ENCODE measurements at places on chromosomes 16 and 17.

- no peak for DNase-seq
Observed at GRCh38 chr16:65689726-65690125, 567.9 kb upstream of the CDH11 start.

GRCh38 chr17:76679239-76679638, 31.5 kb downstream of the MXRA7 start:
- DNase-seq = no peak

- no peak for DNase-seq
Observed at GRCh38 chr16:50769-51591, 2.4 kb downstream of the POLR3K start.

- no peak for DNase-seq
Observed at GRCh38 chr16:4433914-4434787, 8.5 kb downstream of the DNAJA3 start.

DNA sequence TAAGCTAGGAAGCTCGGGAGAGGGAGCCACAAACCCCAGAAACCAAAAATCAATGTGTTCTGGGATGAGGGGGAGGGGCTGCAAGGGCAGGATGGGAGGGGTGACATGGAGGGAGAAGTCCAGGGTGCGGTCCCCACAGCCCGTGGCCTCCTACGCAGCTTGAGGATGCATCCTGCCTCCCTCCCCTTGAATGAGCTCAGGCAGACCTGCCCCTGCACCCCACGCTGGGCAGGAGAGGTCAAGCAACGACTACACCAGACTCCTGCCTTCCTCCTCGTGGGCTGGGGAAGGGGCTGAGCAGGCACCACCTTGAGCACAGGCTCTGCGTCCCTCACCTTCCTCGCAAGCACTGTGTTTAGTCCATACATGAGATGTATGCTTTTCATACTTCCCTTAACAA, 3.9 kb downstream of the ANKRD13B start:
- DNase-seq = no peak

- DNase-seq = no peak
Observed at GRCh38 chr17:77476931-77477805, 336.4 kb downstream of the SEC14L1 start.

DNA sequence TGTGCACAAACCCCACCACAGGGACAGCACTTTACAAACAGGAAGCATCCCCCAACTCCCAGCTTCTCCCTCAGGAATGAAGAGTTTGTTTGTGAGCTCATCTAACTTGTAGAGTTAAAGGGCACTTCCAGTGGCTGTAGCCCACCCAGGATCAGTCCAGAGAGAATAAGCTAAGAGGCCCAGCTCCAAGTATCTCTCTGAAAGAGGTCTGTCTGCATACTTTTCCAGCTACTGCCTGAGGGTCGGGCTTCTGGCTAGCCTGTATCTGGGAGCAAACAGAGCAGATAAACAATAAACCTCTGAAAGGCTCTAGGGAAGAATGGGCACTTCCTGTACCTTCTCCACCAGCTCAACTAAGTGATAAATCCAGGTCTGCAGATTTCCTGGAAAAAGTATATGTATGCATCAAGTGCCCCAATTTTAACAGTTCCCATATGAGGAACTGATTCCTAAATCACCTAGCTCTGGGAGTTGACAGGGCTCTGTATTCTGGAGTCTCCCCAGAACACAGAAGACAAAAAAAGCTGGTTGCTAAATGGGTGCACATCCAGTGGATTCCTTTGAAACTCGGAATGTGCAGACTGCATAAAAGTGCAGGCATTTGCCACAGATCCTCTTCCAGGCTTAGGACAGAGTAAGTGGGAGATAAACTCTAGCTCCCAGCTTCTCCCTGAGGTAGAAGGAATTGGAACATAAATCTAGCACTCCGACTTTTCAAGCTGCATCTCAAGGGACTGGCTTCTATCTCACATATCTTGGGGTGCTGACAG, 37.1 kb upstream of the MYLK3 start:
- DNase-seq = no peak

GRCh38 chr16:86881861-86882273, 303.5 kb downstream of the FOXL1 start:
- no peak for DNase-seq

DNA sequence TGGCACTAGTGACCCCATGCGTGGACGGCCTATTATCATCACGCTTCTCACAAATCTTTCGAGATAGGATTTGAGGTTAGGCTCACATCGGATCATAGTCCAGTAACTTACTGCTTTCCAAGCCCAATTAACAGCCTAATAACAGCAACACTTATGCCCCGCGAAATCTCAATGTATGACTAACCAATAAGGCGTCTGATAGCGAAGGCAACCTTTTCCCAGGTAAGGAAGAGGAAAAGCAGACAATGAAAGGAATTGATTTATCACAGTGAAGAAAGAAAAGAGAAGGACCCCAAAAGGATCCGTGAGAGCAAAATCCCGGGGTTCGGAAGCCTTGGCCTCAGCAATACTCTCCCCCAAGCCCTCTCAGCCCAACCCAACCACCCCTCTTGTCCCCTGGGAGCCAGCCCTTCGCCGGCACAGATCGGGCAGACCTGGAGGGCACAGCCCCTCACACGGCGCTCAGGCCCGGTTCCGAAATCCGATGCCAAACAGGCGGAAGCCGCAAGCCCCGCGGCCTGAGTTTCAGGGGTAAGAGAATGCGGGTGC, 534 bp downstream of the GPATCH8 start:
- DNase-seq = no peak

- no peak for DNase-seq
Observed at GRCh38 chr16:88454523-88454947, 1.5 kb downstream of the ZFPM1 start.

- DNase-seq = no peak
Observed at GRCh38 chr16:56916571-56917403, 15.2 kb upstream of the HERPUD1 start.

- DNase-seq = no peak
Observed at GRCh38 chr17:33080091-33080490, 88.4 kb downstream of the SPACA3 start.

DNA sequence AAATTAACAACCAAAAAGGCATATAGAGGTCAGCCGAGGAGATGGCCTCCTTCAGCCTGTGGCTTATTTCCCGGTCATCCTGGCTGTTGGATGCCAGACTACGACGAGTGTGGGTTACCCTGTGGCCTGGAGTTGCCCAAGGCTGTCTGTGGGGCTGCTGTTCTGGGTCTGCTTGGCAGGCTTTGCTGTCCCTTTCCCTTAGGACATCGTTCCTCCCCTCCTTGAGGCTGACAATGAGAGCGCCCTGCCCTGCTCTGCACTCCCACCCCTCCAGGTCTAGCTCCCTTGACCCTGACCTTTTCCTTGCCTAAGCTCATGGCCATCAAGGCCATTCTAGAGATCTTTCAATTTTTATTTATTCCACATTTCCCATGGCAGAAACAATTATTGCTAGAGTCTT, 1.9 kb upstream of the CBFB start:
- DNase-seq = no peak

DNA sequence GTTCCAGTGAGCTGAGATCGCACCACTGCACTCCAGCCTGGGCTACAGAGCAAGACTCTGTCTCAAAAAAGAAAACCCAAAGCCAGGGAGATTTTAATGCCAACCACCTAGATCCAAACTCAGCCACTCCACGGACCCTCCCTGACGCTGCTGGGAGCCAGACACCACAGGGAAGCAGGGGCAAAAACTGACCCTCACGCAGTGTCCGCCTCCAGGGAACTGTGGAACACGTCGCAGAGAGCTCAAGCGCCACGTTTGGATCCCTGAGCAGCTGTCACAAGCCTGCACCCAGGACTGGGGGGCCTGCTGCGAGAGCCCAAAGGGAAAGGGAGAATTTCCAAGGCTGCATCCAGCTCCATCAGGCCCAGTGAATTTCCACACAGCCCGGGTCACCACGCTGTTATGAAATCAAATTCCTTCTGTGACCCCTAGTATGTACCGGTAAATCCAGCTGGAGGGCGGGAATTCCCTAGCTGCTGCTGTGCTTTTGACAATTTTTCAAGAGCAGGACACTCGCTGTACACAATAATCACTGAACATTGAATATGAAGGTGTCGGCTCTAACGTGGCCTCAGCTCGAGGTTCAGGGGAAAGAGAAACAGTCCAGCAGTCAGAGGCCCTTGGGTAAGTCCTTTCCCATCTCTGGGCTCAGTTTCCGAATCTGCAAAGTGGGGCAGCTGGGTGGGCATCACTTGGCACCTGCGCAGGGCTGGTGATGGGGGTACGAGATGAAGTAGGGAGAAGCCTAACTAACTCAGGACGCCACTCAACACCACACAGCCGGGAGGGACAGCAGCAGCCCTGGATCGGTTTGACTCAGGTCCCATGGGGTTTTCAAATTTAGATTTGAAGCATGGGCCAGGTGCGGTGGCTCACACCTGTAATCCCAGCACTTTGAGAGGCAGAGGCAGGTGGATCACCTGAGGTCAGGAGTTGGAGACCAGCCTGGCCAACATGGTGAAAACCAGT, 8.6 kb downstream of the CARHSP1 start:
- no peak for DNase-seq

DNA sequence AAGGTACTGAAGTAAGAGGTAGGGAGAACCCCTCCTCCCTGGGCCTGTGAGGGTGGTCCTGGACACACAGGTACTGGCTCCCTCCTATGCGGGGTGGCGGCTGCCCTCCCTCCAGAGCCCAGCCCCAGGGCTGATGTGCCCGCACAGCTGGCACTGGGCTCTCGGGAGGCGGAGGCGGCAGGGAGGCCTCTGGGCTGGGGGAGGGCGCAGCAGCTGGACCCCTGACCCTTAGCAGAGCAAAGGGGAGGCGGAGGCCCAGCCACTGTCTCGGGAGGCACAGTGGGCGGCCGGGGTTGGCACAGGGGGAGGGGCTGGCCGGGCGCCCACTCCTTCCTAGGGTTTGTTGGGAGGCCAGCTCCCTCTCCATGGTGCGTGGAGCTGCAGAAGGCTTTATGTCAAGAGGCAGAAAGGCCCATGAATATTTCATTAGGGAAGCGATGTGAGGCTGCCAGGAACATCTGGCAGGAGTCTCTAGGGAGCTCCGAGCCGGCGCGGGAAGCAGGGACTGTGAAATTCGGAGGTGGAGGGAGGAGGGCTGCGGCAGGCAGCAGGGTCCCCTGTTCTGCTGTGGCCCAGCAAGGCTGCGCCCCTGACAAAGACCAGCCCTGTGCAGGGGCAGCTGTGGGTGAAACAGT, 44.1 kb upstream of the ACSF3 start:
- no peak for DNase-seq

- no peak for DNase-seq
Observed at GRCh38 chr17:17669580-17670235, 11.6 kb upstream of the RAI1 start.

- no peak for DNase-seq
Observed at GRCh38 chr17:49506282-49506681, 11.2 kb downstream of the NGFR start.

DNA sequence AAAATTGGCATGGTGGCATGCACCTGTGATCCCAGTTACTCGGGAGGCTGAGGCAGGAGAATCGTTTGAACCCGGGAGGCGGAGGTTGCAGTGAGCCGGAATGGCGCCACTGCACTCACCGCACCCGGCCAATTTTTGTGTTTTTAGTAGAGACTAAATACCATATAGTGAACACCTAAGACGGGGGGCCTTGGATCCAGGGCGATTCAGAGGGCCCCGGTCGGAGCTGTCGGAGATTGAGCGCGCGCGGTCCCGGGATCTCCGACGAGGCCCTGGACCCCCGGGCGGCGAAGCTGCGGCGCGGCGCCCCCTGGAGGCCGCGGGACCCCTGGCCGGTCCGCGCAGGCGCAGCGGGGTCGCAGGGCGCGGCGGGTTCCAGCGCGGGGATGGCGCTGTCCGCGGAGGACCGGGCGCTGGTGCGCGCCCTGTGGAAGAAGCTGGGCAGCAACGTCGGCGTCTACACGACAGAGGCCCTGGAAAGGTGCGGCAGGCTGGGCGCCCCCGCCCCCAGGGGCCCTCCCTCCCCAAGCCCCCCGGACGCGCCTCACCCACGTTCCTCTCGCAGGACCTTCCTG, at the start of gene HBQ1:
TSS of gene HBQ1 (plus strand) at position 359 of the 575 bp plus-strand sequence. CDS start at position 387, 28 bp downstream.
- no peak for DNase-seq

DNA sequence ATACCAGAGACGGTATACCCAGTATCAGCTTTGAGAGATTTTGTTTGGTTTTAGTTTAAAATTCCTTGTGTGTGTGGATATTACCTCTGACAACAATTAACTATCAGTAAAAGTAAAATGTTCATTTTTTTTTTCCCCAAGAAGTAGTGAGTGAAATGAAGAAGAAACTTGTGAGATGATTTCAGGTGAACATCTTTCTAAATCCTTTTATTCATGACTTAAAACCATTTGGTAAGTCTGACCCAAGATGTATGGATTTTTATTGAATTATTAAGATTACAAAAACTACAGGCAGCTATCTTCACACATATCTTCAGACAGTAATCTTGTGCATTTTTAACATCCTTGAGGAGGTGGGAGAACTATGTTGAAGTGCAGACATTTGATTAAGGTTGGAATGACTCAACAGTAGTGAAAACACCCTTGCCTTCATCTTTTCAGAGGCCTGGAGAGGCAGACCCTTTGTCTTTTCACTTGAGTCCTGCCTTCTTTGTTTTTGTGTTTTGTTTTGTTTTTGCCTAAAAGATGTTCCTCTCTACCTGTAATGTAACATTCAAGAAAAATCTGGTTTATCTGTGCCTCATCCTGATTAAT, 240.3 kb upstream of the TBX2 start:
- DNase-seq = no peak

DNA sequence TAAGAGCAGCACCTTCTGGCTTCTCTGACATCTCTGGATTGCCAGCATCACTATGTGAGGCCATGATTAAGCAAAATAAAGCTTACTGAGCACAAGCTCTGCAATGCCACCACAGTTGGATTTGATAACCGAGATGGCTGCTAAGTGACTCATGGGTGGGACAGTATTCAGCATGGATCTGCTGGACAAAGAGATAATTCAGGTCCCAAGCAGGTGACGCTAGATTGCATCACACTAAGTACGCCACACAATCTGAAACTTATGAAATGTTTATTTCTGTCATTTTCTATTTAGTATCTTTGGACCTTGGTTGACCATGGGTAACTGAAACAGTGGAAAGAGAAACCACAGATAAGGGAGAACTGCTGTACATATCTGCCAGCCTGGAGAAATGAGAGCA, 27.4 kb downstream of the CDRT15 start:
- DNase-seq = no peak

DNA sequence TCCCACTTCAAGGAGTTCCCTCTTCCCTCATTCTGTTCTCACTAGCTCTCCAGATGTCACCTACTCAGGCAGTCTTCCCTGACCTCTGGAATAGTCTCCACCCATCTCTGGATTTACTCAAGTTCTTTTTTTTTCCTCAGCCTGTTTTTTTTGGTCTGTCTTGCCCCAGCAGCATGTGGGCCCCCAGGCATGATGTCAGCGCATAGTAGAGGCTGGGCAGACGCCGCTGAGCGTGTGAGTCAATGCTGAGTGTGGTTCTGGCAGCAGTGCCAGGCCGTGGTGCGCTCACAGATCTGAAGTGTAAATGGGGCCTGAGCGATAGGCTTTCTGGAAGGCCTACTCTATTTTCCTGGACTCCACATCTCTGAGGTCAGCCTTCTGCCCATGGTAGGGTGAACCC, 2.7 kb upstream of the KCNJ18 start:
- no peak for DNase-seq
